Progenitor cell of endocrine pancreas (in vitro differentiated cells): ENCODE measurements at places on chromosomes 3 and 15.

DNA sequence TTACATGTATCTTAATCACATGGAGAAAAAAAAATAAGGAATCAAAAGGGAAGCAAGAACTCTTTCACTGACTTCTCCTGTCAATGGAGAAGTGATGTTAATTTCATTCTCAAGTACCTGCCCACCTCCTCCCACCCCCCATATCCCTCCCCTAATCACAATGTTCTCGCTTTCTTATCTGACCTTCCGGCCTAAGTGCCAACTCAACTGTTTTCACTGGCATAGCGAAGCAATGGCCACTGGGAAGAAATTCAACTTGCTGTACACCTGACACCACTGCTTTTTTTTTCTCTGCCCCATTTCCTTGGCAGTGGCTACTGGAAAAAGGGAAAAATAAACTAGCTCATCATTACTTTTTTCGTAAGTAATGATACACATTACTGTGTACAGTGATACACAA, 3.8 kb downstream of the SGO1 start:
- DNase-seq, result no peak

DNA sequence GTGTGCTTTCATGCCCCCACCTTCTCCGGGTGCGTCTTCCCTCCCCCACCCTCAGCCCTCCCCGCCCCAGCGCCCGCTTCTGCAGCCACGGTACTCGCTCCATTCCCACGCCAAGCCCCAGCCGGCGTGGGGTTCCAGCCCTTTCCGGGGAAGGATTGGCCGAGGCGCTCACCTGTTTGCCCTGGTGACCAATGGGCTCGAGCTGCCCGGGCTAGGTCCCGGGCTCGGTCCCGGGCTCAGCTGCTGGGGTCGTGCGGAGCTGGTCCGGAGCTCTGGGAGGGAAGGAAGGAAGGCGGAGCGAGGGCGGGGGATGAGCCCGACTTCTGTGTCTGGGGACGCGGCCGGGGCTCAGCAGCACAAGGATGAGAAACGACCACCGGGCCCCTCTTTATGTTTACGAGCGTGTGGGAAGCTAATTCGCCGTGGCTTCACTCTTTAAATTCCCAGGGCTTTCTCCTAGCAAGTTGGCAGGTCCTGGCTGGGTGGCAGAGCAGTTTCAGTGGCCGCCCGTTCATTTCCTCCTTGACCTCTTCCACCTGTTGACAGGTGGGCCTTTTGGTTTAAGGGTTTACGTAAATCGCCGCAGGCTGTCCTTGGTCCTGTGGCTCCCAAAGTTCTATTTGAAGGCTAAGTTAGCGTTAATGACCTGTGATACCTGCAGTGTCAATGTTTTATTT, at the start of gene IGSF10:
TSS of gene IGSF10 (minus strand) at position 288 of the 677 bp plus-strand sequence. CDS start 2,352 bp downstream, outside the sequence.
- no peak for DNase-seq

- no peak for DNase-seq
Observed at GRCh38 chr3:88009066-88009465, 49.7 kb downstream of the CGGBP1 start.

GRCh38 chr3:59391131-59391530, 341.3 kb upstream of the CFAP20DC start:
- no peak for DNase-seq

GRCh38 chr15:75153087-75153486, 48.6 kb upstream of the C15orf39 start:
- no peak for DNase-seq

GRCh38 chr15:63226155-63226883, 36.9 kb downstream of the RAB8B start:
- DNase-seq, result no peak

- no peak for DNase-seq
Observed at GRCh38 chr3:59374091-59374817, 324.4 kb upstream of the CFAP20DC start.

DNA sequence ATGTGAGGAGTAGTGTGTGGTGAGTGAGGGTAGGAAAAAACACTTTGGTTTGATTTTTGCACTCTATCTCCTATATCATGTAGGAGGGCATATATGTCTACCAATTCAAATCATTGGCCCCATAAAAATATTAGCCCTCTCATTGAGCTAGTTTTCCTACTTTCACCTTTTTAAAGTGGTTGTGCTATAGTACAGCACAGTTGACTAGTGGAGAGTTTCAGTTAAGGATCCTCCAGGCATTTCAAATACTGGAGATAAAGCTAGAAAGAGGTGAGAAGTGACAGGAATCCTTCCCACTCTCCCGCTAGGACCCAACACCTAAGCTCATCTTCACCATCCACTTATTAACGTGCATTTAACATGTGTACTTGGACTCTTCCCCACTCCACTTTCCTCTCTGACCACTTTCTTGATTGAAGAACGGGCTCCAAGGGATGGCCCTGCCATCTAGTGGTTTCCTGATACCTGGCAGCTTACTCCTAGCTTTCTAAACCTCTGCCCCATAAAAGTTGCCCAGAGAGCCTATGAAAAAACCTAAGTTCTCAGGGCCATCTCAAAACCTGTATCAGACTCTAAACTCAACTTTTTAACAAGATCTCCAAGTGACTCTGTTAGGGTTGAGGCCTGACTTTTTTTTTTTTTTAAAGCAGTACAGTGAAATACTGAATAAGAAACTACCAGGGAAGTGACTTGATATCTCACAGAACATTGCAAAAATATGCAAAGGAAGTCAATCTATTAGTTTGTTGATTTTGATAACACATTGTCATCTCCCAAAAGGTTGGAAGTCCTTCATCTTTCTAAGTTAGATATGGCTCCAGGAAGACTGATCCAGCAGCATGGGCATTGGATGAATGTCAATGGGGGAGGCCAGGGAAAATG, 17.9 kb downstream of the IL12A start:
- no peak for DNase-seq

GRCh38 chr3:106514431-106514830, 645.6 kb upstream of the CBLB start:
- DNase-seq, result no peak

- DNase-seq, result no peak
Observed at GRCh38 chr3:18111796-18112232, 313.3 kb downstream of the SATB1 start.

- no peak for DNase-seq
Observed at GRCh38 chr3:76107935-76108570, 322.7 kb upstream of the ZNF717 start.

- DNase-seq, result no peak
Observed at GRCh38 chr15:52480990-52481389, 47.7 kb downstream of the MYO5A start.

DNA sequence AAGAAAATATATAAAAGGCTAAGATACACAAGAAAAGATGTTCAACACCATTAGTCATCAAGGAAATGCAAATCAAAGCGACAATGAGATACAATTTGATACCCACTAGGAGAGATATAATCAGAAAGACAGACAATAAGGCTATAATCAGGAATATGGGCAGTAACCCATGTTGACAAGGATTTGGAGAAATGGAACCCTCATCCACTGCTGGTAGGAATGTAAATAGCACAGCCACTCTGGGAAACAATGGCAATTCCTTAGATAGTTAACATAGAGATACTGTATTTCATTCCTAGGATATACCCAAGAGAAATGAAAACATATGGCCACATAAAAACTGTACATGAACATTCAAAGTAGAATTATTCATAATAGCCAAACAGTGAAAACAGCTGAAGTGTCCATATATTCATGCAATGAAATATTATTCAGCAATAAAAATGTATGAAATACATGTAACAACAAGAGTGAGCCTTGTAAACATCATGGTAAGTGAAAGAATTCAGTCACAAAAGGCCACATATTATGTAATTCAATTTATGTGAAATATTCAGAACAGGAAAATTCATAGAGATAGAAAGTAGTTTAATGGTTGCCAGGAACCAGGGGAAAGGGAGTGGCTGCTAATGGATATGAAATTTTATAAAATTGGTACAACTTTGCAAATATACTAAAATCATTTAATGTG, 18.2 kb upstream of the COL8A1 start:
- DNase-seq, result no peak

DNA sequence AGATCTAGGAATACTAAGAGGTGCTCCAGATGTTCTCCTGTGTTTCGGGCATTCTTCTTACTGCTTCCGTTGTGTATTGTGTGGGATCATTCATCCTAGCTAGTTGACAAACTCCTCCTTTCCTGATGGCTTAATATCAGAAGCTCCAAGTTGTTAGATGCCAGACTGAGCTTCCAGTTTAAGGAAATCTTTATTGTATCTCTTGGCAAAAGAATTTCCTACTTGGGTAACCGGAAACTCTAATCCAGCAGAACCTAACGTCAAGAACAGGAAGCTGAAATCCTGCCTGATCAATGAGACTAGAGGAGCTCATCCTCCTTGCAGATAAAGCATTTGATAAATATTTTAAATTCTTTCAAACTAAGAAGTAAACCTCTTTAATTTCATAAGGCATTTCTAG, 27.7 kb upstream of the MYH15 start:
- no peak for DNase-seq

DNA sequence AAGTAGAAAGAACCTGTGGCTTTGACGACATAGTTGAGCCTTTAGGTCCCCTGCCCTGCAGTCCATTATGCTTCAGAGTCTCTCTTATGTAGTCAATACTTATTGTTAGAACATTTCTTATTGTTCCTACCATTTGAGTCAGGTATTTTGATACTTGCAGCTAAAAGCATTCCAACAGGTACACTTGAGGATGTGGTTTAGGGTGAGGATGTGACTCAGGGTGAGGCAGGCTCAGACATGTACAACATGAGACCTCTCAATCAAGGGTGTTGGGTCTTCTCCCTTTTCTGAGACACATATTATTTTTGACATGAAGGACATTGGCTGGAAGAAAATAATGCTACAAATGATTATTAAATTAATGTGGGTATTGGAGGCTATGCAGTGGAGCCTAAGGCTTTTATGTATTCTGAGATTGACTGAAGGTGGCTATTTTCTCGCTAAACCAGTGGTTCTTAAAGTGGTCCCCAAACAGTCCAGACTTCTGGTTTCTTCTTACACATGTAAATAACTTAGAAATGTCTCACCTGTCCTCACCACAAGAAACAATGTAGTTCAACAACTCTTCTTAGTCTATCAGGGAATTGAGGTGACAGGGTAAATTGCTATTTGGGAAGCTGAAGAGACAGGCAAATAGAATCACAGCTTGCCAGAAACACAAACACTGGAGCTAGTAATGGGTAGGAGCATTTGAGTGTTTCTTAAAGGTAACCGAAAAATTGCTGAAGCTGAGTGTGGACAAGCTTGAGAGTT, 135.5 kb upstream of the ZPLD1 start:
- DNase-seq, result no peak
